ENCODE measurements at places on chromosomes 2 and 18.

- no peak for DNase-seq
Observed at GRCh38 chr2:86593266-86593665, 30.0 kb upstream of the CHMP3 start.

DNA sequence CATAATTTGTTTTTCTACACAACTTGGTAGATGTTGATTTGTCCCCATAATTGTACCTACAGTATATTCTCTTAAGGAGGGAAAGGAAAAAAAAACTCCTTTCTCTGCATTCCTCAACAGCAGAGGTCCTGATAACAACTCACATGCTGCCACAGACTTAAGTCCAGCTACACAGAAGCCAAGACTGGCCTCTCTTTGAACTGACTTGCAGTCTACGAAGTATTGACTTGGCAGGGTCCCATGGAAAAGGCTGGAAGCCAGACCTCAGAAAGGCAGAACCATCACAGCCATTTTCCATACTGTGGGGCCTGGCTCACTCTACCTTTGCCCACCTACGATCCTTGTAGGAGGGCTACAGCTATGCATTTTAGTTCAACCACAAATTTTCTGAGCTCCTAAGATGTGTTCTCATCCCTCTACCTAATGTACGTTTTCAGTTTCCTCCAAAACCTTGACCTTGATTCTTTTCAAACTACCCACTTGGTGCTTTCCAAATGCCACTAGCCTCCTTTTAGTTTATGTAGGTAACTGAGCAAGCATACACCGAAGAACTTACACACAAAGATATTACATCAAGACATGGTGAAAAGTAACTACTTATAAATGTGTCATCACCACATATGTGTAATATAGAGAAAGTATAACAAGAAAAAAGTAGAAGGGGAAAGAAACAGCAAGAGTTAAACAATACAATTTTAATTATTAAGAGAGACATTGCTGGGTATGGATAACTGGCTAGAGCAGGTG is 12.2 kb downstream of the LONRF2 start:
- no peak for DNase-seq

GRCh38 chr2:27720004-27720551 is 51.4 kb upstream of the MRPL33 start:
- DNase-seq: no peak

- DNase-seq: no peak
Observed at GRCh38 chr2:83584672-83585071, 874.4 kb downstream of the SUCLG1 start.

GRCh38 chr2:73516033-73516432 is 126.2 kb downstream of the NAT8 start:
- DNase-seq: no peak

DNA sequence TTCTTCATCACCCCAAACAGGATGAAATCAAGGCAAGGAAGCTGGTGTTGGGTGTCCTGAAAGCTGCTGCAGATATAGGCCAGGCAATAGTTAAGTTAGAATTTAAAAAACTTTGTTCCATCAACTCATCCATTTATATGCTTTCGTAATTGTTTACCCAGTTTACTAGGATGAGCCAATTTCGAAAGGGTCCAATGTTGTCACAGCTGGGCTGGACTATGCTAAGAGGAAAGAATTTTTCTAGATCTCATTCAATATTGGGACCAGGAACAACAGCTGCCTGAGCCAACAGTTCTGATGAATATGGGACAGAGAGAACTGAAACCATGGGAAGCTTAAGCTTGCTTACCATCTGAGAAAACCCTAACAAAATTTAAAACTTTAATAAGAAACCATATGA is 21.6 kb upstream of the SP3 start:
- no peak for DNase-seq

DNA sequence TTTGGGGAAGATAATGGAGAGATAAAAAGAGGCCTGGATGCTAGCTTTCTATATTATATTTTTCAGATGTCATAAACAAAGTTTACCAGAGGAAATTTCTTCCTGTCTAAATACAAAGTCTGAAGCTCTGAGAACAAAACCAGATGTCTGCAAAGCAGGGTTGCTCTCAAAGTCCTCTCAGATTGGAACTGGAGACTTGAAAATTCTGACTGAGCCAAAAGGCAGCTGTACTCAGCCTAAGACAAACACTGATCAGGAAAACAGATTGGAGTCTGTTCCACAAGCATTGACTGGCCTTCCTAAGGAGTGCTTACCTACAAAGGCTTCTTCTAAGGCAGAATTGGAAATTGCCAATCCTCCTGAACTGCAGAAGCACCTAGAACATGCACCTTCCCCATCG is 25.1 kb downstream of the KDM3A start:
- DNase-seq: no peak

- DNase-seq: no peak
Observed at GRCh38 chr2:118464546-118465265, 376.4 kb downstream of the INSIG2 start.

GRCh38 chr2:12619975-12620374 is 96.8 kb upstream of the TRIB2 start:
- DNase-seq: no peak

DNA sequence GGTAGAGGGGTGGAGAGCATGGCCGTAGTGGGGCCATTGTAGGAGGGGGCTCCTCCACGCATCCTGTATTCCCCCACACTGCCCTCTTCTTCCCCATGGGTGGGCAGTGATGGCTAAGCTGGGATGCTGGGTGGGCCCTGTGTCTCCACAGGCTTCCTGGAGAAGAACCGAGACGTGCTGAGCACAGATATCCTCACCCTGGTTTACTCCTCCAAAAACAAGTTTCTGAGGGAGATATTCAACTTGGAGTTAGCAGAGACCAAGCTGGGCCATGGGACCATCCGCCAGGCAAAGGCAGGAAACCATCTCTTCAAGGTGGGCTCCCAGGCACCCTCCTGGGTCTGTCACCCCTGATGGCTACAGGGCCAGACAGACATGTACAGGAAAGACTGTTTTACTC is 52.8 kb downstream of the MYO7B start:
- no peak for DNase-seq

GRCh38 chr2:1910592-1911246 is 166.4 kb upstream of the PXDN start:
- no peak for DNase-seq

GRCh38 chr2:41127351-41127750 is 675.5 kb upstream of the SLC8A1 start:
- DNase-seq: no peak

- no peak for DNase-seq
Observed at GRCh38 chr2:12083713-12084419, 337.4 kb downstream of the LPIN1 start.

DNA sequence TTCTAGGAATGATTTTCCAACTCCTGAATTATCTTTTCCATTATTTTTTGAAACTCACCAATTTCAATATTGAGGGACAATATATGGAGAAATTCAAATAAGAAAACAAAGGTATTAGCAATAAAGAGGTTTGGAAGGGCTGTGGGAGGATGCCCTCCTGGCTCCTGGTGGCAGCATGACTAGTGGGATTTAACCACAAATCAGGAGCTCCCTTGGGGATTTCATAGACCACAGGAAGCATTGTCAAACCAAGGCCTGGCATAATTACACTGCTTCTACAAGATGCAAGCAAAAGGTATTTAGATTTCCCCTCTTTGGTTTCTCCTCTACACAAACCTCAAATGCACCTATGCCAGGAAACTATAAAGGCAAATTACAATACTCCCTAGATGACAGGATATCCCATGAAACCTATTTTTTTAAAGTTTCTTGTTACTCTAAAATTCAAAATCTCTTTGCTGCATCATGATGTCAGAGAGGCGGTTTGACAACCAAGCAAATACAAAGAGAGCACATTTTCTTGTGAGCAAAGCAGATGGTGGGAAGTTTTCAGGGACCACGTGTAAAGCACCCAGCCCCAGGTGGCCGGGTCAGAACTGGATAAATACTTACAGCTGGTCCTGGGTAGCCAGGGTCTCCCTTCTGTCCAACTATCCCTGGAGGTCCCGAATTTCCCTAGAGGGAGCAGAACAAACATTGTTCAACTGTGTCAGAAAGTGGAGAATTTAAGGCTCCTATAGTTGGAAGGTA is 67.9 kb downstream of the COL6A3 start:
- no peak for DNase-seq

DNA sequence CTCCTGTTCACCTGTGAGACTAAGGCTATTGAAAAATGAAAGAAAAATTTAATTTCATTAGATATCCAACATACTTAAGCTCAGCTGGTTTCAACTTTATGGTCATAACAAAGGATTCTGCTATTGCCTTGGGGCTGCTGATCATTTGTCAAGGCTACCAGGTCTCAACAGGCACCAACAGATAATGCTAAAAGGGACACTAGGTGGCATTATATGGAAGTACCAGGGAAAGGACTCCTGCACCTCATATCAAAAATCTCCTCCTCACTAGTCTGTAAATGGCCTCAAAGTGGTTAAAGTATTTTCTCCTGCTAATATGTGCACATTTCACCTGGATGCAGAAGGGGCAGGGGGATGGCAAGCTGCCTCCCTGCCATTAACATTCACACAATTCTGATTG is 167.9 kb upstream of the REG3A start:
- no peak for DNase-seq

DNA sequence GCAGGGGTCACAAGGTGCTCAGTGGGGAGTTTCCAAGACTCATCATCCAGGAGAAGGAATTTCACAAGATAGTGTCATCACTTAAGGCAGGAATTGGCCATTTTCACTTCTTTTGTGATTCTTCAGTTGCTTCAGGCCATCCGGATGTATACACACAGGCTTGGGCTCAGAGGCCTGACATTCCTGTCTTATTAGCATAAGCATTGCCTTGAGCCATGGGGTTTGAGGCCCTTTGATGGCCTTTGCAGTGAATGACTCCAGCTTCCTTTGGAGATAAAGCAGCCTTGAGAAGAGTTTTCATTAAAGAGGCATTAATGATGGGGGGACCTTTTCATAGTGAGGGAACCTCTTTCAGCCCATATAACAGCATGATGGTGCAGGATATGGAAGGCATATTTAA is 366.0 kb upstream of the CNTNAP5 start:
- DNase-seq: no peak

GRCh38 chr2:18413676-18414396 is 146.6 kb downstream of the RDH14 start:
- DNase-seq: no peak

DNA sequence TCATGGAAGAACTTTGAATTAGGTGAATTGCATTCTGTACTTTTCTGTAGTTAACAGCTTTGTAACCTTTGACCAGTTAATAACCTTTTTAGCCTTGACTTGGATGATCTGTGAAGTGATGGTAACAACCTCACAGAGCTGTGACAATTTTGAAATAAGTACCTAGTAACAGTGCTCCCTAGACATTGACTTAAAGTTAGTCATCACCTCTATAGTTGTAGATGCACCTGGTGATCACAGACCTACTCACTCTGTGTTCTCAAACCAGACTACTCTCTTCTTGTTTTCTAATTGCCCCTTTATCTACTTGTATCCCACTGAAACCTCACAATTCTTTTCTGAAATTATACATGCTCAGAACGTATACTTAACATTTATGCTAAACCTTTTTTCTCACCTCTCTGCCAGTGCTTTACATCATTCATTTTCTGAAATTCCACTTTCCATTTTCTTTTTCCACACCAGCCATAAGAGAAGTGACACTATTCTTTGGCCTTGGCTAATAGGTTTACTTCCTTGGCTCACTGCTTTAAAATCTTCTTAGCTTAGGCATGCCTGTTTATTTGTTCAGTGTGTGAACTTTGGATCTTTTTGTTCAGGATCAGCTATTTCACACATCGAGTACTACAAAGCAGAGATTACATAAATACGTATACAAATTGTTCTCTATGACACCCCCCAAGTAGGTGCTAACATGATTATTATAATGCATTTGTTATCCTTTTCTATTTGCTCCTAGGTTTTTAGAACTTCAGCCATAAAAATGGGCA is 9.3 kb downstream of the YPEL5 start:
- no peak for DNase-seq

DNA sequence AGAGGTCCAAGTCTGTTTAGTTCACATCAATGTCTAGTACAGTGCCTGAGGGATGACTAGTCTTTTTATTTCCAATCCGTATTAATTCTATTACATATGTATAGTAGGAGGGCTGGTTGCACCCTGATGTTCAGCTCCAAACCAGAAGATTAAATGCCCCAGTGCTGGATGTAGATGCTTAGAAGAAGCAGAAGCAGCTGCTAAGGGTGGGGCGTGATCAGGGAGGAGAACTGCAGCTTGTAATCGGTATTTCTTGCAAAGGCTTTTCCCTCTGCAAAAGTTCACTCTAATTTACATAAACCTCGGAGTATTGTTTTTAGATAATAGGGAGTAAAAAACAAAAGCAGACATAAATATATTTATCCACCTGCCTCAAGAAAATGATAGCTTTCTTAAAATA is 145.3 kb upstream of the ITGA4 start:
- no peak for DNase-seq

DNA sequence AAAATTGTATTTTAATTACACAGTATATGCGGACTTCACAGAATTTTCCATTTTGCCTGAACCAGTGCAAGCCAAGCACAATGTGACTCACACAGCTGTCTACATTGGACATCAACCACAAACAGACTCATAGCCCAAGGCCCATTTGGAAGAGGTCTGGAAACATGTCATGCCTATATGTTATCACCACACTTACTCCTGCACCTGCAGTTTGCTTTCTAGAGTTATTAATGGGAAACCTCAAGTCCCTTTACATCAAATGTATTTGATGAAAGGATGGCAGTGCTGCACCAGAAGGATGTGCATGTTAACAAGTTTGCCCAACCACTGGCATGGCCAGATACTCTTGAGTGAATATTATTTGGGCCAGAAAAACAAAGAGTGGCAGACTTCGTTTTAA is 548.9 kb upstream of the CDH2 start:
- DNase-seq: no peak

- DNase-seq: no peak
Observed at GRCh38 chr2:96449637-96450036, 55.5 kb downstream of the NEURL3 start.

DNA sequence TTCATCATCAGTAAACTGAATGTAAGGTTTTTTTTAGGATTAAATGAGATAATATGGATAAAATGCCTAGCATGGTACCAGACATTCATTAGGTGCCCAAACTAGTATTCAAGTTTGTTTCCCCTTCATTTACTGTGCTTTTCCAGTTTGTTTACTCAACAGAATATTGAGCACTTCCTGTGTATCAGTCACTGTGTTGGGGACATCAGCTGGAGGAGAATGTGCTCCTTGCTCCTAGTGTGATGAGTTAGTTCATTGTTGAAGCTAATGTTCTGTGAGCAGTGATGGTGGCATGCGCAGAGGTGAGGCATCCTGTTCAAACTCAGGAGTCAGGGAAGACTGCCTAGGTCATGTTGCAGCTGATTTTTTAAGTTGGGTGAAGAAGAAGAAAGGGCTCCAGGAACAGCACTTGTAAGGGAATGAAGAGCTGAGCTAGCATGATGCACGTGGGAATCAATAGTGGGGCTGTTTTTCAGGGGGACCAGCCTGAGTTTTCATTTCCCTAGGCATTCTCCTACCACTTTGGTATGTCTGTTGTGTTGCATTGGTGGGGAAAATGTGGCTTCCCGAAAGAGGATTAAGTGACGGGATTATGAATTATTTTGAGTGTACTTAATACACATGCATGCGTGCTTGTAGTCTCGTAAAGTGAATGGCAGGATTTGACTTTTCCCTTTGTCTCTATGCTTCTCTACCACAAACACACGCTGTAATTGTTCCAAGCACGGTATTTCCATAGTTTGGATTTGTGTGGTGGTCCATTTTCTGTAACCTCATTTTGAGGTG is 23.7 kb downstream of the TTLL4 start:
- no peak for DNase-seq
